ENCODE measurements at places on chromosomes 4 and X.

DNA sequence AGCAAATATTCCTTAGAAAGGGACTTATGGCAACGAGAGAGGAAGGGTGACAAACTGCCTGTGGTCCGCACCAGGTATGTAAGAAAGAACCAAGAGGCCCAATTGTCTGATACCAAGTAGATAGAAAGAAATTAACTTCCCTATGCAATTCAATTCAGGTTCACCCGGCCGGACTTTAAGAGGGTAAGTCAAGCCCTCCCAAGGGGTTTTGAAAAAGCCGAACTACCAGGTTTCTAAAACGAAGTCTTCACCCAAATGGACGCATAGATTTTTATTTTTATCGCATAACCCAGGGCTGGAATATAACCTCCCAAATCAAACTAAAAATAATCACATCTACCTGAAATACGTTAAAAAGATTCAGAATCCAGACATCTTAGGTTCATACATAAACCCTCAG, 1.6 kb upstream of the MAB21L2 start:
- no peak for DNase-seq

GRCh38 chrX:31808357-31808756, 736.5 kb upstream of the FTHL17 start:
- DNase-seq = no peak

GRCh38 chr4:122739174-122739573, 6.7 kb downstream of the BBS12 start:
- DNase-seq = no peak

GRCh38 chr4:88381123-88381522, 2.5 kb downstream of the HERC6 start:
- no peak for DNase-seq

- DNase-seq = no peak
Observed at GRCh38 chrX:140764401-140764919, 54.9 kb downstream of the LINC00632 start.

- no peak for DNase-seq
Observed at GRCh38 chr4:73741750-73742489, 1.6 kb downstream of the CXCL8 start.

GRCh38 chrX:134798472-134798871, 140.2 kb upstream of the PLAC1 start:
- no peak for DNase-seq

GRCh38 chr4:7807351-7807921, 132.2 kb downstream of the AFAP1 start:
- DNase-seq = no peak

DNA sequence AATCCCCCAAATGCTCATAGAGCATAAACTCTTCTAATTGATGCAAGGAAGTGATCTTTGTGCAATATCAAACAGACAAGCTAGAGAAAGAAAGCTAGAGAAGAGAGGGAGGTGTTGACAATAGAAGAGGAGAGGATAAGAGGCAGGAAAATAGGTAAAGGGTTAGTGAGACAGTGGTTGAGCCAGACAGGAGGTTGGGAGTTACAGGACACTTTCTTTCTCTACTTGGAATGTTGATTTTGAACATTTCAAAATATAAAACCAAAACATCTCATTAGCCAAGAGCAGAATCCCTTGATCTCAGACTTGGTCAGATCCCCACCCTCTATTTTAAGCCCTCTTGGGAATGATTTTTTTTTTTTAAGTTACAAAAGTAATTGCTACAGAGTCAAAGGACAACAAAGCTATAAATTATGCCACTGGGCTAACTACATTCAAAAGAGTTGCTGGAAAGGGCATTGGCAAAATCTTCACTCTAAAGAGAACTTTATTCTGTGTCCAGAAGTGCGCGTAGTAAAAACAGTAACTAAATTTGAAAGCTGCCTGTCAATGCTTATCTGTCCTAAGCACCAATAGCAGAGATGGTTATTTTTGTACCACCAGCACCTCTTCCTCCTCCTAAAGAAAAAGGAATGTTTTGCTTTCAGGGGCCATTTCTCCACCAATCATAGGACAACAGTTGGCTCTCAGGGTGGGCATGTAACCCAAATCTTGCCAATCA, 133.8 kb downstream of the PDGFC start:
- DNase-seq = no peak

GRCh38 chr4:82372517-82373485, 990 bp downstream of the HNRNPD start:
- DNase-seq = peak; percentile 77

DNA sequence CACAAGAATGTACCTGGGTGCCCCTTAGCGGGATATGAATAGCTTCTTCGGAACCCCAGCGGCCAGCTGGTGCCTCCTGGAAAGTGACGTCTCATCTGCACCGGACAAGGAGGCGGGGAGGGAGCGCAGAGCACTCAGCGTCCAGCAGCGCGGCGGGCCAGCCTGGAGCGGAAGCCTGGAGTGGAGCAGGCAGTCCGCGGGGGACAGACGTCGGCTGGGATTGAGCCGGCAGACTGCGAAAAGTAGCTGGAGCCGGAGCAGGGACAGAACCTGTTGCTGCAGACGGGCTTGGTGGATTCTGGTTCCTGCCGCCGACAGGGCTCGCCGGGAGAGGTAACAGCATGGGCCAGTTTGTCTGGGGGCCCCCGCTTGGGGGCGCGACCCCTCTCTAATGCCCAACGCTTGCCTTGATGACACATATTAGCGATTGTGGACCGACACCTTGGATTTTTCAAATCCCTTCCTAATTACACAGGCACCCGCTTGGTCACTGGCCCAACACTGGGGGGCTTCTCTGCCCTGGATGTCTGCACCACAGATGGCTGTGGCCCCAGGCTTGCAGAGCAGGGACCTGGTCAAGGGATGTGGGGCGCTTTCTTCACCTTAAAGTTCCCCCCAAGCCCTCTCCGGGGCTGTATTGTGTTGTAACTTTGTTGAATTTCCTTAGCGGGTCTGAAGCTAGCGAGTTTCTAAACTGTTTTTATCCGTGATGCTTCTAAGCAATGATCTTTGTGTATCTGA, at the start of gene NPFFR2:
Gene NPFFR2 (plus strand): TSS at position 133 of the 741 bp plus-strand sequence. CDS start 96,592 bp downstream, outside the sequence.
- peak; percentile 72 for DNase-seq

- no peak for DNase-seq
Observed at GRCh38 chrX:105302246-105302645, 81.8 kb upstream of the TEX13A start.

GRCh38 chr4:181998398-181999295, 244.6 kb upstream of the TENM3 start:
- no peak for DNase-seq

DNA sequence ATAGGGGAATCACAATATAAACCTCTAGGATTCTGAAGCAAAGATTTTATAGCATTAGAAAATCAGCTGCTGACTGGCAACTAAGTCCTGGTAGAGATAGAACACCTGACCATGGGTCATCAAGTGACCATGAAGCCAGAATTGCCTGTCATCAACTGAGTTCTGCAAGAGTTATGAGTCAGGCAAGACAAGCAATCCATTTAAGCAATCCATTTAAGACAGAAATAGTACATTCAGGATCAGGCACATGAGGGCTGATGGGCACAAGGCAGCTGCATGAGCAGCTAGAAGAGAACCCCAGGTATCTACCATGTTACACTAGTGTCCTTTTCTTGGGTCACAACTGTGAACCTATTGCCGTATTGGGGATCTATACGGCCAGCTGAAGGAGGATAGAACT, 98.9 kb downstream of the SPRY1 start:
- no peak for DNase-seq

GRCh38 chr4:1683261-1683735, 815 bp downstream of the FAM53A start:
- DNase-seq = peak; percentile 75

DNA sequence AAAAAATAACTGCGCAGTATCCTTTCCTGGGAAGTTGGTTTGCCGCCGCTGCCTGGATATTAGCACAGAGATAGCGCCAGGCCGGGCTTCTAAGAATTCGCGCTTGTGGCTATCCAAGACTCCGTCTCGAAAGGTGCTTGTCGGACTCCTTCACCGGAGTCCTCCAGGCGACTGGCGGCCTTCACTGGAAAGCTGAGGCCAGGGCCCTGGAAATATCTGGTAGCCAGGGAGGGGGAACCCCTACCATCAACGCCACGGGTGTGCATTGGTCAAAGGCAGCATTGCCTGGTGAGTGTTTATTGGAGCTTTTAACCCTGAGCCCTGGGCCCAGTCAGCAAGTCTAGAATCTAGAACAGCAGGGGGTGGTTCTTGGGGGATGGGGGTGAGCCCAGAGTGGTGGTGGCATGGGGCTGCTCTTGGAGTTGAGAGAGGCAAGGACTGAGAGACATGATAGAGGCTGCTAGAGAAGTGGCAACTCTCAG, 577 bp upstream of the PIM2 start:
- DNase-seq = peak; percentile 24

GRCh38 chrX:15349046-15349445, 13.7 kb upstream of the PIGA start:
- peak; percentile 37 for DNase-seq

GRCh38 chr4:108465886-108466500, 154.4 kb upstream of the RPL34 start:
- no peak for DNase-seq

DNA sequence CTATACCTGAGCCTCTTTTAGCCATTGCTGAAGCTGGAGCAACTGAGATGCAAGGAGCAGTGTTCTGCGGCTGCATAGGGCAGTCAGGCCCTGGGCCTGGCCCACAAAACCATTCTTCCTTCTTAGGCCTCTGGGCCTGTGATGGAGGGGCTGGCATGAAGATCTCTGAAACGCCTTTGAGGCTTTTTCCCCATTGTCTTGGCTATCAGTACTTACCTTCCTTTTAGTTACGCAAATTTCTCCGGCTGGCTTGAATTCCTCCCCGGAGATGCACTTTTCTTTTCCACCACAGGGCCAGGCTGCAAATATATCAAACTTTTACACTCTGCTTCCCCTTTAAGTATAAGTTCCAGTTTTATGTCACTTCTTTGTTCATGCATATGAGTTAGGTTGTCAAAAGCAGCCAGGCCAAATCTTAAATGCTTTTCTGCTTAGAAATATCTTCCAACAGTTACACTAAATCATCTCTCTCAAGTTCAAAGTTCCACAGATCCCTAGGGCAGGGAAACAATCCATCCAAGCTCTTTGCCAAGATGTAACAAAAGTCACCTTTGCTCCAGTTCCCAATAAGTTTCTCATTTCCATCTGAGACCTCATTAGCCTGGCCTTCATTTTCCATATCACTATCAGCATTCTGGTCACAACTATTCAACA, 194.4 kb upstream of the PCDH7 start:
- DNase-seq = no peak

DNA sequence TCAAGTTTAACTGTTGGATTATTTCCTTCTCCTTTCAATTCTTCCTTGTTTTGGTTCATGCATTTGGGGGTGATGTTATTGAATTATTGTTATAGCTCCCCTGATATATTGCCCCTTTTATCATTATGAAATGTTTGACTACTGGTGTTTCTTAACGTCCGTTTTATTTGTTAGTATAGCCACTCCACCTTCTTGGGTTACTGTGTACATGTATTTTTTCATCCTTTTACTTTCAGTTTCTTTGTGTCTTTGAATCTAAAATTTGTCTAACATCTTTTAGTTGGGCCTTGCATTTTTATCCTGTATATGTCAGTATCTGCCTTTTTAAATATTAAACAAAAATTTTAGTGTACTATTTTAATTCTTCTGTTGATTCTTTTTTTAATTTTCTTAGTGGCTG, 88.7 kb downstream of the TNIP2 start:
- peak; percentile 23 for DNase-seq

GRCh38 chr4:47774079-47774478, 63.8 kb downstream of the CORIN start:
- no peak for DNase-seq

GRCh38 chr4:13248621-13249298, 235.4 kb downstream of the RAB28 start:
- peak; percentile 10 for DNase-seq

DNA sequence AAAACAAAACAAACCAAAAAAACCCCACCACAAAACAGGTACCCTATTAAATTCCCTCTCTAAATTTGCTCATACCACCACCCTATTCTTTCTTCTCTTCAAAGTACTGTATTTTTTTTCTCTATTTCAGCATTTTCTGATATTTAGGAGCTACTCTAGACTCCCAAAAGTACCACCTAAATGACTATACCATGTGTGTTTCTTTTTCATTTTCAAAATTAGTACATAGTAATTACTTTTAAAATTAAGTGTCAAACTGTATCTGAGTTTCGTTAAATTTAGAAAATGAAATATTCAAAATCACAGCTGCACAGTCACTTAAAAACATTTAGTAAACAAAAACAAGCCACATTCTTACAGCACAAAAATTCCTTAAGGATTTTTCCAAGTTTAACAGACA, 161.7 kb downstream of the FBXW7 start:
- no peak for DNase-seq

DNA sequence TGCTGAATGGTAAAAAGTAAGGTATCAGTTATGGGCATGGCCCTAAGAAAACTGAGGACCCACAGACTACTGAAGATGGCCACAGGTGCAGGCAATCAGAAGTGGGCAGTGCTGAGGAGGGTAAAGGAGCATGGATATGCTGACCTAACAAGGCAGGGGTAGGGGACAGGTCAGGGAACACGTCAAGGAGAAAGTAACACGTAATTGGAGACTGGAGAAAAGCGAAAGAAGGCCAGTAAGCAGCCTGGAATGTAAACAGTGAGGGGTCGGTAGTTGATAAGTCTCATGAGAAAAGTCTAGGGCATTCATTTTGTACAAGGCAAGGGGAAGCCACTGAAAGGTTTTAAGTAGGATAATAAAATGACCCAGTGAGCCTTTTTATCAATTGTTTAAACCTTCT, 153.3 kb downstream of the PRDM5 start:
- peak; percentile 39 for DNase-seq

- DNase-seq = no peak
Observed at GRCh38 chr4:8516061-8516573, 64.1 kb upstream of the GPR78 start.

DNA sequence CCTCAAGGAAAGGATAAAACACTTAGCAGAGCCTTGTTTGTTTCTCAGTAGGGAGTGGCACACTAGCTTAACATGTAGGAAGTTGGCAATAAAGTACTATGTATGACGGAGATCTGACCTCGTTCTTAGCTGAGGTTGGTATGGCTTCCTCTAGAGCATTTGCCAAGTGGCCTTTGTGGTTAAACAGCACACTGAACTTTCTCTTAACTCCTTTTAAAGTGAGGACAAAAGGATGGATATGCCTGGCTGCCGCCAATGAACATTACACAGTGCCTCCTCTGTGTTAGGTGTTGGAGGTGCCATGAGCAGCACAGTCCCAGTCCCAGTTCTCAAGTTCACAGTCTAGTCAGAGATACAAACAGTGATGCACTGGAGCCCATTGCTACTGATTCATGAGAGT, 54.4 kb downstream of the VGLL1 start:
- DNase-seq = no peak

- no peak for DNase-seq
Observed at GRCh38 chr4:156896527-156896926, 75.1 kb downstream of the PDGFC start.

DNA sequence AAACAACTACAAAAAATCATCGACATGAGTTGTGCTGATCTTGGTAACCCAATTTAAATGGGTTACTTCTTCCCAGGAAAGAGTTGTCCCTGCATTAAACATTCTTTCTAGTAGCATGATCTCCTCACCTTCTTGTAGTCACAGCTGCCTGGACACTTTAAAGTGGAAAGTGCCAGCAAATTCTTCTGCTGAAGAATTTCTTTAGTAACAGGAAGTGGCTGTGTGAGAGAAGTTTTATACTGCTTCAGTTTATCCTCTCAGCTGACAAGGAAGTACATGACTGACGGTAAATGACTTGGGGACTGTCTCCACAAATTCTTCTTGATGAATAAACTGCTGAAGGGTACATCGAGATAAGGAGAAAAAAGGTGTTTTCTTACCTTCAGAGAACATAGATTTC, 18.2 kb upstream of the TNIP3 start:
- DNase-seq = peak; percentile 1

Data from ACHN (cell line).